ENCODE measurements at places on chromosomes 2 and 18. TPM values are rescaled to one million over a fixed set of nuclear protein-coding genes. Genes with fewer than 3 reads are reported as not detected.

DNA sequence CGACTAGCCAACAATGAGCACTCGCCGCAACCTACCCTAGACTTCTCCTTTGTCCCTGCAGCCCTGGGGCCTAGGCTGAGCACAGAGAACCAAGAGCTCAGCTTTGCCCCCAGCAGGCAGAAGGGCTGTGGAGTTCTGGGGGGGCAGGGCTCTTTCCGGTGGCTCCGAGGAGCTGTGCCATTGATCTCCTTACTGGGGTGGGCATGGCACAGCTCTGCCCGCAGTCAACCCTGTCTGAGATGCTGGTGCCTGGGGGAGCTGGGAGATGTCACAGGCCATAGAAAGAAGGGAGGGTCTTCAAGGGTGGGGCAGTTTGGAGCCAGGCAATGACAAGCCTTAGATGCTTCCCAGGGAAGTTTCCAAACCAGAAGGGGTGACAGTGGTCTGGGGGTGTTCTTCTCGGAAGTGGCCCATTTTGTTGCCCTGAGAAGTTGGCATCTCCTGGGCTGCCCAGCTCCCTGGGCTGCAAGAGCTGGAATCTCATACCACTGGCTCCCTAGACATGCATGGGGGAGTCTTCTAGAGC, 14.1 kb upstream of the GPR55 start:
- no peaks in the 10 kb centered on the region for H3K27me3 ChIP-seq
- DNase-seq, result peak; percentile 29
- H3K36me3 ChIP-seq, result no peaks in the 10 kb centered on the region
- H3K4me1 ChIP-seq, result peaks cover 9% of the 10 kb centered on the region
- no peak overlapping the region for H3K4me3 ChIP-seq

DNA sequence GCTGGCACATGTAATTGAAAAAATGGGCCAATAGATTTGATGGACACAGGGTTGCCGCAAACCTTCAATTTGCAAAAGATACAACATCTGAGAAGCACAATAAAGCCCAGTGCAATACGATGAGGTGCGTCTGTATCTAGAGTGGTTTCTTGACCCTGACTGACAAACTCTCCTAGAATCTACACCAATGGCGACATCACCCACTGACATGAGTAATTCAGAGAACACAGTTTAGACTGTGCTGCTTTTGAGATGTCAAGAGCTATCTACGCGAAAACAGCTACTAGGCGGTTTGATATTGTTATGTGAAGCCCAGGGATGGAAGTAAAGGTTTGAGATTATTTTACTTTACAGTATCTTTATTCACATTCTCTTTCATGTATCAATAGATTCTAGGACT, 104.9 kb downstream of the EIPR1 start:
- H3K4me1 ChIP-seq, result no peaks in the 10 kb centered on the region
- H3K27ac ChIP-seq, result no peak overlapping the region
- H3K4me3 ChIP-seq, result no peak overlapping the region

DNA sequence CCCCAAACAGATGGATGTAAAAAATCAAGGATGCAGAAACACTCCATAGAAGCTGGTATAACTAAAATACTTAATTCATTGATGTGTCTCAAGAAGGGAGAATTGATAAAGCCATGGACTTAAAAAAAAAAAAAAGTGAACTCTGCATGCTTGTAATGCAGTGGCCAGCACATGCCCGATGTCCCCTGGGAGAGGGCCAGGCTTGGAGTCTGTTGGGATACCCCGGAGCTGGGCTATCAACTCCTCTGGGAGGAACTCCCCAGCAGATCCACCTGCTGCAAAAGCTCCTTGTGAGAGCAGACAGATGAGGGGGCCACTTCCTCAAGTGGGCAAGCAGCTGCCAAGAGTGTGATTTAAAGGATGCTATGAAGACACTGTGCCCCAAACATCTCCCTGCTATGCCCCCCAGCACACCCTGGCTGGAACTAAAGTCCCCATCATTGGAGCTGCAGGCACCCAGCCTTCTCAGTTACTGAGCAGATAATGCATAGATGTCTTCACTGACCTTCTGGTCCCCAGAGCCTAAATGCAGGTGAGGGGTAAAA, 311.5 kb upstream of the ID2 start:
- no peaks in the 10 kb centered on the region for H3K27me3 ChIP-seq
- no peaks in the 10 kb centered on the region for H3K36me3 ChIP-seq
- H3K4me1 ChIP-seq, result no peaks in the 10 kb centered on the region

Gene HAAO
- total RNA-seq, result 6.1 TPM

Gene BIRC6
- total RNA-seq, result 88.3 TPM

Measured in lower lobe of right lung (tissue), 2 donors.